CD4-positive, CD25-positive, alpha-beta regulatory T cell (primary cell): ENCODE measurements at places on chromosomes 7 and 10. TPM values are rescaled to one million over a fixed set of nuclear protein-coding genes. Genes with fewer than 3 reads are reported as not detected.
A peak's percentile ranks its signal among the peaks of the same experiment; 100 is the strongest.

DNA sequence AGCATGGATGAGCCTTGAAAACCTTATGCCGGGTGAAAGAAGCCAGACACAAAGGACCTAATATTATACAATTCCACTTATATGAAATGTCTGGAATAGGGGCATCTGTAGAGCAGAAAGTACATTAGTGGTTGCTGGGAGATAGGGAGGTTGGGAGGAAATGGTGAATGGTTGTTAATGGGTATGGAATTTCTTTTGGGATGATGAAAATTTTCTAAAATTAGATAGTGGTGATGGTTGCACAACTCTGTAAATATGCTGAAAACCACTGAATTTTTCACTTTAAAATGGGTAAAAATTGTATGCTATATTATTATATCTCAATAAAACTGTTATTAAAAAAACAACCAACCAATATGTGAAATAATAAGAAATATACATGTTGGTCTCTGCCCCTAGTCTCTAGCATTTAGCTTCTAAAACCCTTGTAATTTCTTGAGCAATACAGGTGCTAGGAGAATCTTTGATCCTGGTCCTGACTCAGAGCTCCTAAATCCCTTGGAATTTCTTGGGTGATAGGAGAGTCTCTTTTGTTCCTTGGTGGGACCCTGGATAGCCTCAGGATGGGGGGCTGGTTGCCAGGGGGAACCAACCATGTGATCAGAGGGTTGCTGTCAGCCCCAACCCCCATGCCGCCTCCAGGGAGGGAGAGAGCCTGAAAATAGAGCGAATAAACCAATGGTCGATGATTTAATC lies 64.0 kb downstream of the TACR2 start:
- H3K4me1 ChIP-seq: peaks cover 26% of the 10 kb centered on the region
- no peak overlapping the region for H3K4me3 ChIP-seq
- H3K36me3 ChIP-seq: peaks cover 5% of the 10 kb centered on the region
- H3K27ac ChIP-seq: no peak overlapping the region
- DNase-seq: no peak

The MKLN1 gene
- total RNA-seq: 58.9 TPM

DNA sequence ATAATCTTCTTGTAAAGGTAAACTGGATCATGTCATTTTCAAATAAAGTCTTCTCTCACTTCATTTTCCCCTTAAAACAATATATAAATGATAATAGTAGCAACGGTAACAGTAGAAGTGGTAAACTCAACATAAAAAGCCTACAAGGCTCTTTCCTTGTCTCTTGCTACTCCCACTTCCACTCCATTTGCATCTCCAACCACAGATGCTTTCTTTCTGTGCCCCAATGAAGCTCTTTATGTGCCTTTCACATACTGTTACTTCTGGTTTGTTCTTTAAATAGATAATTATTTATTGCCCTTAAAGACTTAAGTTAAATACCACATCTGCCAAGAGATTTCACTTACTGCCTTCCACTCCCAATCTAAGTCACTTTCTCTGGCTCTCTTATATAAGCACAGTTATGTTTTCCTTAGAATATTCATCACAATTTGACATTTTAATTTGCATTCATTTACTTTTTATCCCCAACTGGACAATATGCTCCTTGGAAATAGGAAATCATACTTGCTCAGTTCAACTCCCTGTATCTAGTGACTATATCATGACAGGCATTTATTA lies 149.9 kb downstream of the CRPPA start:
- no peaks in the 10 kb centered on the region for H3K27me3 ChIP-seq
- no peak for DNase-seq
- no peaks in the 10 kb centered on the region for H3K4me1 ChIP-seq
- H3K36me3 ChIP-seq: no peaks in the 10 kb centered on the region

- peaks cover 17% of the 10 kb centered on the region for H3K4me1 ChIP-seq
- H3K36me3 ChIP-seq: no peaks in the 10 kb centered on the region
- H3K27ac ChIP-seq: no peak overlapping the region
- DNase-seq: no peak
- no peak overlapping the region for H3K4me3 ChIP-seq
Observed at GRCh38 chr7:100486753-100487446, 3.2 kb downstream of the NYAP1 start.

The OR6V1 gene
- total RNA-seq: not detected

The GOLGA7B gene
- total RNA-seq: 14.1 TPM

- no peak for DNase-seq
- H3K4me1 ChIP-seq: peaks cover 3% of the 10 kb centered on the region
- H3K27me3 ChIP-seq: no peaks in the 10 kb centered on the region
- peaks cover 8% of the 10 kb centered on the region for H3K36me3 ChIP-seq
- H3K27ac ChIP-seq: no peak overlapping the region
Observed at GRCh38 chr10:74063256-74063655, 65.3 kb downstream of the VCL start.

The IRF5 gene
- 13.5 TPM for total RNA-seq

- H3K4me1 ChIP-seq: peaks cover 6% of the 10 kb centered on the region
- H3K27me3 ChIP-seq: no peaks in the 10 kb centered on the region
- peak; percentile 45 for DNase-seq
- peak overlapping the region; percentile 74 for H3K4me3 ChIP-seq
- peak overlapping the region; percentile 56 for H3K27ac ChIP-seq
Observed at GRCh38 chr10:24826009-24826408, 102.3 kb upstream of the ARHGAP21 start.

- no peaks in the 10 kb centered on the region for H3K36me3 ChIP-seq
- H3K4me1 ChIP-seq: no peaks in the 10 kb centered on the region
- no peak overlapping the region for H3K4me3 ChIP-seq
- no peak overlapping the region for H3K27ac ChIP-seq
- peak; percentile 82 for DNase-seq
Observed at GRCh38 chr10:22308390-22308789, 7.8 kb upstream of the COMMD3 start.

GRCh38 chr7:17773289-17773626 lies 167.0 kb downstream of the SNX13 start:
- H3K36me3 ChIP-seq: peaks cover 3% of the 10 kb centered on the region
- no peaks in the 10 kb centered on the region for H3K27me3 ChIP-seq
- no peaks in the 10 kb centered on the region for H3K4me1 ChIP-seq
- H3K27ac ChIP-seq: no peak overlapping the region
- no peak overlapping the region for H3K4me3 ChIP-seq

- H3K4me1 ChIP-seq: no peaks in the 10 kb centered on the region
- H3K27ac ChIP-seq: no peak overlapping the region
- no peak for DNase-seq
- H3K4me3 ChIP-seq: no peak overlapping the region
- H3K27me3 ChIP-seq: no peaks in the 10 kb centered on the region
Observed at GRCh38 chr10:48751730-48752129, 67.1 kb downstream of the WDFY4 start.

- no peaks in the 10 kb centered on the region for H3K4me1 ChIP-seq
- no peak overlapping the region for H3K27ac ChIP-seq
- DNase-seq: no peak
- no peak overlapping the region for H3K4me3 ChIP-seq
- no peaks in the 10 kb centered on the region for H3K27me3 ChIP-seq
Observed at GRCh38 chr10:105706281-105707026, 1065.4 kb downstream of the SORCS3 start.

- DNase-seq: no peak
- no peak overlapping the region for H3K4me3 ChIP-seq
- H3K4me1 ChIP-seq: no peaks in the 10 kb centered on the region
- H3K27ac ChIP-seq: no peak overlapping the region
Observed at GRCh38 chr7:25804154-25804553, 347.8 kb upstream of the NFE2L3 start.

The LAMTOR4 gene
- total RNA-seq: 136 TPM

DNA sequence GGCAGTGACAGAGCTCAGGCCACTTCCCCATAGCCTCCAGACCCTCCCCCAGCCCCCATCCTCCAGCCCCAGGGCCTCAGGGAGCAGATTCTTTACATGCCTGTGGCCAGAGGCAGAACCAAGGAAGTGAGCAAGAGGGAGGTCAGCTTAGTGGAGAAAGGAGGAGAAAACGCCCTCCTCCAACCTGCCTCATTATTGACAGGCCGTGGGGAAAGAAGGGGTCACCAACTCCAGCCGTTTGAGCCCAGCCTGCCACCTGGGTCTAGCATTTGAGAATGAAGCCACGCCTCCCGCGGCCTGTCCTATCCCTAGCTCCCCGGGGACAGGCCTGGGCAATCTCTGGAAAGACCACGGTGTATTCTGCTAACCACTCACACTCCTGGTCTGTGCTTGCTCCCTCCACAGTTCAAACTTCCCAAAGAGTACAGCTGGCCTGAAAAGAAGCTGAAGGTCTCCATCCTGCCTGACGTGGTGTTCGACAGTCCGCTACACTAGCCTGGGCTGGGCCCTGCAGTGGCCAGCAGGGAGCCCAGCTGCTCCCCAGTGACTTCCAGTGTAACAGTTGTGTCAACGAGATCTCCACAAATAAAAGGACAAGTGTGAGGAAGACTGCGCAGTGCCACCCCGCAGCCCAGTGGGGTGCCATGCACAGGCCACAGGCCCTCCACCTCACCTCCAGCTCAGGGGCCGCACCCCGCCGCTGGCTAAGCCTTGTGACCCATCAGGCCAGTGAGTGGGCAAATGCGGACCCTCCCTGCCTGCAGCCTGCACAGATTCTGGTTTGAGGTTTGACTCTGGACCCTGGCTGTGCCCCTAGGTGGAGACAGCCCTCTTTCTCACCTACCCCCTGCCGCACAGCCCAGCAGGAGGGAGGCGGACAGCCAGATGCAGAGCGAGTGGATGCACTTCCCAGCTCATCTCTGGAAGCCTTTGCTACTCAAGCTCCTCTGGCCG lies 14.3 kb upstream of the TRIM8 start:
- H3K4me3 ChIP-seq: no peak overlapping the region
- no peaks in the 10 kb centered on the region for H3K27me3 ChIP-seq
- peaks cover 3% of the 10 kb centered on the region for H3K36me3 ChIP-seq
- peaks cover 27% of the 10 kb centered on the region for H3K4me1 ChIP-seq

GRCh38 chr7:28075674-28076358 lies 104.8 kb downstream of the JAZF1 start:
- H3K36me3 ChIP-seq: no peaks in the 10 kb centered on the region
- no peak overlapping the region for H3K27ac ChIP-seq
- H3K4me3 ChIP-seq: no peak overlapping the region
